ENCODE measurements at places on chromosomes 16 and 17.

GRCh38 chr16:86499889-86500707, 10.2 kb upstream of the FOXF1 start:
- no peak for DNase-seq

DNA sequence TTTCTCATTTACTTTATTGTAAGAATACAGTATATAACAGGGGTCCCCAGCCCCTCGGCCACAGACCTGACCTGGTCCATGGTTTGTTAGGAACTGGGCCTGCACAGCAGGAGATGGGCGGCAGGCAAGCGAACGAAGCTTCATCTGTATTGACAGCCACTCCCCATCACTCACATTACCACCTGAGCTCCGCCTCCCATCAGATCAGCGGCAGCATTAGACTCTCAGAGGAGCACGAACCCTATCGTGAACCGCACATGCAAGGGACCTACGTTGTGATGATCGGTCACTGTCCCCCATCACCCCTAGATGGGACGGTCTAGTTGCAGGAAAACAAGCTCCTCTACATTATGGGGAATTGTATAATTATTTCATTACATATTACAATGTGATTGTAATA, 410.6 kb downstream of the SLC39A11 start:
- DNase-seq, result no peak

DNA sequence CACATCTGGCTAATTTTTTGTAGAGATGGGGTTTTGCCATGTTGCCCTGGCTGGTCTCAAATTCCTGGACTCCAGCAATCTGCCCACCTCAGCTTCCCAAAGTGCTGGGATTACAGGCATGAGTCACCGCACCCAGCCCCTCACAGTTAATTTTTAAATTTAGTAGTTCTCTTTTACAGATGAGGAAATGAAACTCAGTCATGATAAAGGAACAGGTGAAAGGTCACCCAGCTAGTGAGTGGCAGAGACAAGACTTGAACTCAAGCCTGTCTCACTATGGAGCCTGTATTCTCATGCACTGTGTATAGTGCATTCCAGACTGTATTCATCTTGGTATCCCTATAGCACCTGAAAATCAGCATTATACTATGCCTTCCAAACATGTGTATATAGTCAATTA, 77.1 kb upstream of the WSB1 start:
- no peak for DNase-seq

- no peak for DNase-seq
These were observed 10.7 kb downstream of the TACO1 start for GRCh38 chr17:63611354-63611753.

DNA sequence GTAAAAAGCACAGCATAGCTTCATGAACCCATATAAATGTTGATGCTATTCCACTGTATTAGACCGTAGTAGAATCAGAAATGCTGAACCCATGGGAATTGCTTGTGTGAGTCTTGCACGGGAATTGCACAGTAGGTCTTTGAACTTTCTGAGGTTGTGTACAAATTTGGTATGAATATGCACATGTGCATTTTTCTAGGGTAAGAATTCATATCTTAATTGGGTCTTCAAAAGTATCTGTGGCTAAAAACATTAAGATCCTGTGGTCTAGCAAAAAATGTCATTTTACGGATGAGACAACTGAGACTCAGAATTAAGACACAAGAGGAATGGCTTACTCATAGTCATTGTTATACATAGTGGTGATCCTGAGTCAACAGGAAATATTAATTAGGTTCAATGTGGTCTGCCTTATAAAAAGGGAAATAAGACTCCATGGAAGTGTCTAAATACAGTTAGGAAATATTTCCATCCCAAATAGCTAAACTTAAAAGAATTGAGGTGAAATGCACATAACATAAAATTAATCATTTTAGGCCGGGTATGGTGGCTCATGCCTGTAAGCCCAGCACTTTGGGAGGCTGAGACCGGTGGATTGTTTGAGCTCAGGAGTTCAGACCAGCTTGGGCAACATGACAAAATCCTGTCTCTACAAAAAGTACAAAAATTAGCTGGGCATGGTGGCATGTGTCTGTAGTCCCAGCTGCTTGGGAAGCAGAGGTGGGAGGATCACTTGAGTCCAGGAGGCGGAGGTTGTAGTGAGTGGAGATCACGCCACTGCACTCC, 22.8 kb downstream of the TAOK1 start:
- no peak for DNase-seq

- no peak for DNase-seq
These were observed 50.6 kb upstream of the ADCY9 start for GRCh38 chr16:4166821-4167220.

- peak; percentile 7 for DNase-seq
These were observed 8.9 kb upstream of the RAPGEFL1 start for GRCh38 chr17:40168262-40168832.

GRCh38 chr17:55160501-55160900, 104.3 kb upstream of the HLF start:
- DNase-seq, result no peak

DNA sequence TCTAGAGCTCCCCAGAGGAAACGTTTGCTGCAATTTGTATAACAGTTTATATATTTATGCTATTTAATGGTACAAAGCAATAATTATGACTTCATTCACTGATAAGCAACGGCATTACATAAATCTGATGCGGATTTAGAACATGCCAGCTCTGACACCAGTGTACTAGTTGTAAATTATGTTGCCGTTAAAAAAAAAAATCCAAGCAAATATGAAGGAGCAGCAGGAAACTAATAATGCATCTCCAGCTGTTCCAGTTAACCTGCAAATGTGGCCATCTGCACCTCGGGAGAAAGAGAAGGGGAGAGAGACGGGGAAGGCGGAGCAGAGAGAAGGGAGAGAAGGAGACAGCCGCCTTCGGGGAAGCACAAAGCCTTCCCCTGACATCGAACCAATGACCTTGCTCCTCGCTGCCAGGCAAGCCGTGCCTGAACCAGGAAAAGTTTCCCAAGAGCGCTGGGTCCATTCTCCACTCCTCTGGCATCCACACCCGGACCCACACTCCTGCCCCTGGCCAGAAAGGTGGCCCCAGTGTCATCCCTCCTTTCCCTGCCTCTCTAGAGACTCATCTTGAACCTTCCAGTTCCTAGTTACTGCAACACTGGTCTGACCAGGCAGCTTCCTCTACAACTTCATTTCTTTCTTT, 174.8 kb downstream of the C16orf78 start:
- peak; percentile 88 for DNase-seq

DNA sequence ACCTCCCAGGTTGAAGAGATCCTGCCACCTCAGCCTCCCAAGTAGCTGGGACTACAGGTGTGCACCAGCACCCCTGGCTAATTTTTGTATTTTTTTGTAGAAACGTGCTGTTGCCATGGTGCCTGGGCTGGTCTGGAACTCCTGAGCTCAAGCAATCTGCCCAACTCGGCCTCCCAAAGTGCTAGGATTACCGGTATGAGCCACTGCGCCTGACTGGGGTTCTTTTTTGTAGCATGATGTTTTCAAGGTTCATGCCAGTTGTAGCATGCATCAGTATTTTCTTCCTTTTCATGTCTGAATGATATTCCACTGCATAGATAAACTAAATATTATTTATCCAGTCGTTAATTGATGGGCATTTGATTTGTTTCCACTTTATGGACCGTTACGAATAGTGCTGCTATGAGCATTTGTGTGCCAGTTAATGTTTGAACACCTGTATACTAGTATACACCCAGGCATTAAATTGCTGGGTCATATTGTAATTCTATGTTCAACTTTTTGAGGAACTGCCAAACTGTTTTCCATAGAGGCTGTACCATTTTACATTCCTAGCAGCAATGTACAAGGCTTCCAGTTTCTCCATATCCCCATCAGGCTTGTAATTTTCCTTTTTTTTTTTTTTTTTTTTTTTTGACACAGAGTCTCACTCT, 24.8 kb upstream of the CEP20 start:
- DNase-seq, result no peak

- no peak for DNase-seq
These were observed 1.7 kb upstream of the AKTIP start for GRCh38 chr16:53504665-53505064.

DNA sequence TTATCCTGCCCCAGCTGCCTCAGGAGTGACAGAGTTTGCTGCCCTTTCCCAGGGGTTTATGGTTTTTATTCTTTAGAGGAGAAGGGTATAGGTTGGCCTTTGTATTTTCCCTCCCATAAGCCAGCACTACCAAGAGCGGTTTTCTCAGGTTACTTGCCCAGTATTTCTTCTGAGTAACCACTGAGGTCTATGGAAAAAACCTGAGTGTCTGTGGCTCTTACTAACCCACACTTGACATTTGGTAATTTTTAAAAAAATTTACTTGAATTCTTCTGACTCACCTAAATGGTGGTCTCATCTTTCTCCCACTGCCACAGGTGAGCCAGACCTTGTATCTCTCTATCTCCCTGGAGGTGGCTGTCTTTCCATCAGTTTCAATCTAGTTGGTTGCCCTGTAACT, 6.0 kb downstream of the SLC7A6 start:
- no peak for DNase-seq

DNA sequence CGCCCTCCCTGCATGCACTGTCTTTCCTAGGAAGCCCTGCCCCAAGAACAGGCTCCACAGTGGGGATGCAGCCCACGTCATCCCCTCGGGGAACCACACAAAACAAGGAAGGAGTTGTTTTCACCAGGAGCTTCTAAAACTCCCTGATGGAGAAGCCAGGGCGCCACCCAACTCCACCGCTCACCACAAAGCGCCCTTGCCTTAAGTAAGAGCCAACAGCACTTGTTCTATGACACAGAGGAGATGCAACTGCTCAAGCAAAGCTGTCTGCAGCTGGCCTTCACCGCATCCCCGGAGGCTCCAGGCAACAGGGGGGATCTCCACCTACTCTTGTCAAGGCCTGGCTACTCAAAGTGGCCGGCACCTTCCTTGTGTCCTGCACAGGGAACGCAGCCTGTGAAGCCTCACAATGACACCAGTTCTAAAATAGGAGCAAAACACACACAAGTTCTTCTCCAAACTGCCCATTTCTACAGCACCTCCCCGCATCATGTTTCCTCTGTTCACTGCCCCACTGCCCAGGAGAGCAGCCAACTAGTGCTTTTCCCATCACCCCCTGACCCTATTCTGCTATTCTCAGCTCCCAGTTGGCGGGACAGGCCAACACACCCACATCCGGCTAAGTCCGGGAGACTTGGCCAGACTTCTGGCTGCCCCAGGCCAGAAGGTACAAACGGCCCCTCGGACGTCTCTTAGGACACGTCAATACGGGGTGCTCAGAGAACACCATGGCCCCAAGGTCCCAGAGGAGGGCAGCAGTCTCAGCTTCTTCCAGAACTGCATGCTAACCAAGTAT, 24.2 kb downstream of the MPG start:
- no peak for DNase-seq

DNA sequence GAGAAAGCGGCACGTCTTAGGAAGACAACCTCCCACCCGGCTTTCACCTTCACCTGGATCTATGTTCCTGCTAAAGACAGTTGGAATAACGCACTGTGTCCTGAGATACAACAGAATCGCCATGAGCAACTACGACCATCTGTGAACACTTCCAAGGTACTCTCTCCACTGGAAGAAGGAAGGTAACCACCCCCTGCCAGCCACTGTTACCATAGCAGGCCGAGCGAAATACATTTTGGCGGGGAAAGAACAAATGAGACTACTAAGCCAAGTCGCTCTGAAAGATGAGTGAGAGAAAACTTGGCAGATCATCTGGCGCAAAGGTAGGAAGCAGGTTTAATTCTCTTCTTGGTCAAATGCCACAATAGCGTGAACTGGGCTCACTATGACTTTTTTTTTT, 9.8 kb downstream of the CRK start:
- no peak for DNase-seq

DNA sequence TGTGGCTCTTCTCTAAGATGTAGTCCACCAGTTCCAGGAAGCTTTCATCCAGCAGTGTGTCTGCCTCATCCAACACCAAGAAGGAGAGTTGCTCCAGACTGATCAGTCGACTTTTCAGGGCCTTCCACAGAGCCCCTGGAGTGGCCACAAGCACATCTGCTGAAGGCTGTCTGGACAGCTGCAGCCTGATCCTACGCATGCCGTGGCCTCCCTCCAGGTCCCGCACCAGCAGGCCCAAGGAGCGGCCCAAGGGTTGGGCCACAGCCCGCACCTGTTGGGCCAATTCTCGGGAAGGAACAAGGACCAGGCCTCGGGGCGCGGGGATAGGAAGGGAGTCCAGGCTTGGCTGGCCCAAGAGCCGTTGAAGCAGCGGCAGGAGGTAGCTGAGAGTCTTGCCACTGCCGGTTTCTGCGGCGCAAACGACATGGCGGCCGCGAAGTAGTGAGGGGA, 729 bp downstream of the DDX28 start:
- no peak for DNase-seq

GRCh38 chr16:11060364-11060763, 116.0 kb downstream of the CLEC16A start:
- no peak for DNase-seq

DNA sequence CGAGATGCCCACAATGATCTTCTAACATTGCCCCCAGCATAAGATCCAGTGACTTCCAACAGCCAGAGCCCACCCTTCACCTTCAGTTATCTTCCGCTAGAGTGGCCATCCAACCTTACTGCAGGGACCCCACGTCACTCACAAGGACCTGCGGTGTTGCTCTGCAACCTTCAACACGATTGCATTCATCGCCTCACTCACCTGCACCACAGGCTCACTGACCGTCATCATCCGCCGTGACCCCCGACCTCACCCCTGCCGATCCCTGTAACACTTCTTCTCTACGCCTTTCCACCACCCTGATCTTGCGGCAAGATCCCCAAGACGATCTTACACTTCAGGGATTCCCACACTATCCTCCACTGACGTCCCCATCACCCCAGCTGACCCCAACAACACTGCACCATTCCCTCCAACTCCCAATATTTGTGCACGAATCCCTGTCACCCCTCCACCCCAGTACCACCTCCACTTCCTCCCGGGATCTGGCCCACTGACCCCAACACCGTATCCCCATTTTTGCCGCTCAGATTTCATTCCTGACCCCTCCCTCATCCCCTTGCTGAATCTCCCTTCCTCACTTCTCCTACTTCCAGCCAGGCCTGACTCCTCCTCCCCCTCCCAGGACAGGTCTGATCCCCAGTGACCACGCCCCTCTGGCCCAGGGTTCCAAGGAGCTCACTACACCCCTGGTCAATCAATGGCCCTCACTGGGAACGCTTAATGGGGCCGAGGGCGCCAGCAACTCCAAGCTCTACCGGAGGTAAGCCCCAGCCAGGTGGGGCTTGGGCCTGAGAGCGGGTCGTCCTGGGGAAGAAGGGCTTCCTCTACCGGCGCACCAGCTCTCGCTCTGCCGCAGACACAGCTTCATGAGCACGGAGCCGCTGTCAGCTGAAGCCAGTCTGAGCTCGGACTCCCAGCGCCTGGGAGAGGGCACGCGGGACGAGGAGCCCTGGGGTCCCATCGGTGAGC, 7.6 kb downstream of the RUNDC3A start:
- no peak for DNase-seq

DNA sequence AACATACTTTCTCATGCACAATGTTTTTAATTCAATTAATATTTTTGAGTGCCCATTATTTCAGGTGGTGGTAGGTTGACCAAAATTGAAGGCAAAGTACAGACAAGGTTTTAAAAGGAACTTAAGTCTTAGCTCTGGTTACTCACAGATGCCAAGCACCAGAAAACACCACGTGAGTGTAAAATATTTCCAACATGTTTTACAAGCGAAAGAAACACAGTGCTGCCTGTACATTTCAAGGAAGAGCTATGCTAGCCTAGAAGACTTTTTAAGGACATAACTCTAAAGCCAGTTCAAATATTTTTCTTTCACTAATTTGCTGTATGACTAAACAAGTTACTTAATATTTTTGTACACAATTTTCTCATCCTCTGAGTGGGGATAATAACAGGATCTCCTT, 736.4 kb upstream of the GOT2 start:
- no peak for DNase-seq
